ENCODE measurements at places on chromosomes 1 and 21.

- H3K27me3 ChIP-seq = no peaks in the 10 kb centered on the region
- no peaks in the 10 kb centered on the region for H3K4me1 ChIP-seq
- H3K36me3 ChIP-seq = no peaks in the 10 kb centered on the region
Measured at GRCh38 chr21:27807596-27807995, 840.7 kb upstream of the ADAMTS5 start.

DNA sequence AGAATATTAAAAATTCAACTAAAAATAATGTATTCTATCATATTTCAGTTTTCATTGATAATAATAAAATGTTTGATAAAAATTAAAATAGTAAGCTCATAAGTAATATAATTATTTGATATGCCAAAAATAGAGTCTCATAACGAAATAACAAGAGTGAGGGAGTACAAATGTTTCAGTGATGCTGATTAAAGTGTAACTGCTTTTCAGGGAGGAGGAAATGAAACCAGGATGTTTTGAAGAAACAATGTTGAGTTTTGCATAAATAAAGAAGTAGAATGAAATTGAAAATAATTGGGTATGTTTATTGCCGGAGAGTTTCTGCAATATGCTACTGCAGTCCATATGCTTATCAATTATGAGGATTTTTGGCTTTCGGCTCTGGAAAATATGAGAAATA is 1159.8 kb upstream of the ADGRL2 start:
- no peak for DNase-seq
- H3K27me3 ChIP-seq = no peaks in the 10 kb centered on the region
- no peak overlapping the region for H3K4me3 ChIP-seq
- H3K27ac ChIP-seq = no peak overlapping the region

- H3K4me3 ChIP-seq = no peak overlapping the region
- no peaks in the 10 kb centered on the region for H3K27me3 ChIP-seq
- no peak for DNase-seq
- H3K4me1 ChIP-seq = no peaks in the 10 kb centered on the region
Measured at GRCh38 chr1:50438945-50439344, 15.7 kb upstream of the DMRTA2 start.

DNA sequence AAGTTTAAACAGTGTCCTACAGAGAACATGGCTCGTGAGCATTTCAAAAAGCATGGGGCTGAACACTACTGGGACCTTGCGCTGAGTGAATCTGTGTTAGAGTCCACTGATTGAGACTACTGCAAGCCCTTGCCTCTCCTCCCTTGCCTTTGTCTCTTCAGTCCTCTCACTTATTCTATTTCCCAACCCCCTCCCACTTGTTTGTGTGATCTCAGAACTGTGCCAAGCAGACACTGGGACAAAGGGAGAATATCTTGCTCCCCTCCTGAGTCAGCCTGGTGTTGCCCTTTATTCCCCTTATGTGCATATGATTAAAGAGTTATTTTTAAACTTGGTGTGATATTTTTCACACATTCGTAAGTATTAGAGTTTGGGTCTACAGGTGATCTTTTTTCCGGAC is 11.1 kb upstream of the RPRD2 start:
- H3K4me1 ChIP-seq = no peaks in the 10 kb centered on the region
- H3K4me3 ChIP-seq = no peak overlapping the region
- no peaks in the 10 kb centered on the region for H3K27me3 ChIP-seq
- H3K27ac ChIP-seq = no peak overlapping the region
- no peak for DNase-seq
- peaks cover 18% of the 10 kb centered on the region for H3K36me3 ChIP-seq

GRCh38 chr1:34370748-34371147 is 194.0 kb downstream of the C1orf94 start:
- H3K27ac ChIP-seq = no peak overlapping the region
- no peaks in the 10 kb centered on the region for H3K4me1 ChIP-seq
- H3K27me3 ChIP-seq = peaks cover 15% of the 10 kb centered on the region
- H3K36me3 ChIP-seq = no peaks in the 10 kb centered on the region
- no peak for DNase-seq

- H3K4me3 ChIP-seq = no peak overlapping the region
- H3K27ac ChIP-seq = no peak overlapping the region
- H3K36me3 ChIP-seq = no peaks in the 10 kb centered on the region
- peaks cover 27% of the 10 kb centered on the region for H3K4me1 ChIP-seq
- no peak for DNase-seq
Measured at GRCh38 chr1:116854716-116855115, 55.0 kb upstream of the PTGFRN start.

GRCh38 chr1:97505289-97505688 is 415.5 kb downstream of the DPYD start:
- H3K36me3 ChIP-seq = peaks cover 6% of the 10 kb centered on the region
- H3K4me1 ChIP-seq = no peaks in the 10 kb centered on the region
- no peak for DNase-seq
- H3K4me3 ChIP-seq = no peak overlapping the region
- H3K27ac ChIP-seq = no peak overlapping the region
- no peaks in the 10 kb centered on the region for H3K27me3 ChIP-seq

GRCh38 chr21:41602531-41602930 is 94.6 kb upstream of the TMPRSS2 start:
- no peak overlapping the region for H3K4me3 ChIP-seq
- no peak overlapping the region for H3K27ac ChIP-seq
- no peaks in the 10 kb centered on the region for H3K27me3 ChIP-seq
- peaks cover 3% of the 10 kb centered on the region for H3K4me1 ChIP-seq
- no peak for DNase-seq

GRCh38 chr1:229844675-229845074 is 218.6 kb downstream of the URB2 start:
- no peak overlapping the region for H3K4me3 ChIP-seq
- H3K27me3 ChIP-seq = no peaks in the 10 kb centered on the region
- DNase-seq = no peak
- H3K27ac ChIP-seq = no peak overlapping the region

DNA sequence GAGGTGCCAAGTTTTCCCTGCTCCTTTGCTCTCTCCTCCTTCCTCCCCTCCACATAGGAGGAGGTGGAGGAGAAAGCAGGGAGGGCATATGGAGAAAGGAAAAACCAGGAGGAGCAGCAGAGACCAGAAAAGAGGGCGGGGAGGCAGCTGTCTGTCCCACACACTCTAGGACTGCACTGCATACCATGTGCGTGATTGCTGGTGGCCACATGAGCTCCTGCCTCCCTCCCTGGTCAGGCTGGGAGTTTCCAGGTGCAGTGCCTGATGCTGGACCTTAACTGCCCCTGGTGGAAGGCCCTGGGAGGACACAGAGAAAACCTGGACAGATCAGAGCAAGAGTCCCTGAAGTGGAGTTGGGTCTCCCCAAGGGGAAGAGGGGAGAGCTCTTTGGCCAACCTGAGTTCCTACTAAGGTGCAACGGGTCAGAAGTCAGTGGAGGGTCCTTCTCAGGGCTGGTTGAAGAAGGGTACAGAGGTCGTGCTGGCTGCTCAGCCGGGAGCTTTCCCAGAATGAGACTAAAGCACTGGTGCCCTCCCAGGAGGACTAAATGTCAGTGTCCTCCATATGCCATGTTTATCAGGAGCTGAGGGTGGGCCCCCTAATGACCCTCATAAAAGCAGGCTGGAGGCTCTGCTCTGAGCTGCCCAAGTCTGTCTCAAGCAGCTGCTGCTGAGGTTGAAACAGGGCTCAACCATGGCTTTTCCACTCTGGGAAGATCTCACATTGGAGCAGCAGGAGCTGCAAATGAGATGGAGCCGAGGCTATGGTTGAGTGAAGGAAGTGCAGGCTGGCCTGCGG is 3.5 kb upstream of the LGR6 start:
- no peaks in the 10 kb centered on the region for H3K36me3 ChIP-seq
- no peak for DNase-seq
- H3K4me3 ChIP-seq = no peak overlapping the region
- peaks cover 10% of the 10 kb centered on the region for H3K27me3 ChIP-seq

Data from common myeloid progenitor, CD34-positive (primary cell).